ENCODE measurements at places on chromosomes 2 and 18. TPM values are rescaled to one million over a fixed set of nuclear protein-coding genes. Genes with fewer than 3 reads are reported as not detected.

The ABI2 gene
- 21.3 TPM for total RNA-seq

The CXCR4 gene
- total RNA-seq: 259 TPM

The DSC3 gene
- total RNA-seq: not detected

The NCKAP1 gene
- 0.15 TPM for total RNA-seq

The FBXO36 gene
- total RNA-seq: 0.87 TPM

The ZNF804A gene
- not detected for total RNA-seq

The TTN gene
- 11.0 TPM for total RNA-seq

The ARMC9 gene
- 0.51 TPM for total RNA-seq

The APCDD1 gene
- total RNA-seq: not detected

The TANC1 gene
- total RNA-seq: 0.60 TPM

The TTC27 gene
- total RNA-seq: 15.8 TPM

The ALPI gene
- not detected for total RNA-seq

The ASXL3 gene
- not detected for total RNA-seq

The ATP6V1B1 gene
- not detected for total RNA-seq

The PSMA8 gene
- total RNA-seq: 0.91 TPM

The POTEI gene
- not detected for total RNA-seq

The ST6GAL2 gene
- not detected for total RNA-seq

The MTCL1 gene
- 3.0 TPM for total RNA-seq

Data from activated naive CD4-positive, alpha-beta T cell treated with anti-CD3 and anti-CD28 coated beads, Interleukin-2, amount 10 ng/mL, durations not matched to agents 5 hours and 36 hours (primary cell).